ENCODE measurements at places on chromosomes 2 and 18.

DNA sequence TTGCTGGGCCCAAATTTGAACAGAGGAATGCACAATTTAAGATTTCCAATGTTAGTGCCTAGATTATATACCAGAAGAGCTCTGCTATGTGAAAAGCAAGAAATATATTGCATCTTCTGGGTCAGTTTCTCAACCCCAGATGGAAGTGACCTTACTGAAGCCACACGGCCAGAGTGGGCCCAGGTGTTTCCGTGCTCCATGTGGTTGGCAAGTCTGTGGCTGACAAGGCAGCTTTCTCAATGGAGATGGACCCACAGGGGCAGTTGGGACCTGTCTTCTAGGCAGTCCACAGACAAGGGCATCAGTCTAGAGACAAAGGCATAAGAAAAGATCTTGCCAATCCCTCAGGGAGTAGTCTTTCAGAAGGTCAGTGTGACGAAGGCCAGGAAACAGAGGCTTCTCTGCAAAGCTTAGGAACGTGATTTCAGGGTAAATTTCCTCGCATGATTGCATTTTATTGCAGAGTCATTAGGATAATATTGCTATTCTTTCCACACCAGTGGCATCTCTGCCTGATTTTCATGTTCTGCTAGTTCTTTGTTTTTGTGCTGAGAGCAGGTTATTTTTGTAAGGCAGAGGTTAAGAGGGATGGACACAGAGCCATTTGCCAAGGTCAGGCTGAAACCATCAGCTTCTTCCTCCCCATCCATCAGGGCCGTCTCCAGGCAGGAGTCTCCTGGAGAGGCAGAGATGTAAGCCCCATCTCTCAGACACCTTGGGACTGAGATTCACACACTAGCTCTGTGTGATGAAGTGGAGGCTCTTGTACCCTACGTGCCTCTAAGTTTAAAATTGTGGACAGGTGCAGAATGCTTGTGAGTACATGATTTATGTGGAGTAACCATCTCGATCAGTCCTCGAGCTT is 202.1 kb downstream of the ANKRD30B start:
- no peak for DNase-seq

DNA sequence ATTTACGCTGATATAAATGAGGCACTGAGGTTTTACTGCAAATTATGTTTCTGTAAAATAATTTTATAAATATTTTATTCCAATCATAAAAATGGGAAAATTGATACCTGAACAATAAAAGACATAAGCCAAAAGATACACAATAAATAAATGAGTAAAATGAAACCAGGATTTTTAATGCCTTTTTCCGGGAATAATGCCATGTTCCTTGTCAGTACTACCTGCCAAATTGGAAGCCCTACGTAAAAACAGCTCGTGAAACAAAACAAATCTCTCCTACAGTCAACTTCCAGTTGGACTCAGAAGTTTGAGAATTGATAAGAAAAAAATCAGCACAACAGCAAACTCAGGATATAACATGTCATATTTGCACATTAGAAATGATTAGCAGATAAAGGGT is 18.0 kb downstream of the GALNT3 start:
- DNase-seq, result no peak

- no peak for DNase-seq
These were observed 147.5 kb upstream of the SLC39A10 start for GRCh38 chr2:195509551-195509950.

- DNase-seq, result no peak
These were observed 125.9 kb upstream of the NABP1 start for GRCh38 chr2:191552066-191552465.

GRCh38 chr2:209577376-209578357 is 153.8 kb downstream of the MAP2 start:
- DNase-seq, result no peak

DNA sequence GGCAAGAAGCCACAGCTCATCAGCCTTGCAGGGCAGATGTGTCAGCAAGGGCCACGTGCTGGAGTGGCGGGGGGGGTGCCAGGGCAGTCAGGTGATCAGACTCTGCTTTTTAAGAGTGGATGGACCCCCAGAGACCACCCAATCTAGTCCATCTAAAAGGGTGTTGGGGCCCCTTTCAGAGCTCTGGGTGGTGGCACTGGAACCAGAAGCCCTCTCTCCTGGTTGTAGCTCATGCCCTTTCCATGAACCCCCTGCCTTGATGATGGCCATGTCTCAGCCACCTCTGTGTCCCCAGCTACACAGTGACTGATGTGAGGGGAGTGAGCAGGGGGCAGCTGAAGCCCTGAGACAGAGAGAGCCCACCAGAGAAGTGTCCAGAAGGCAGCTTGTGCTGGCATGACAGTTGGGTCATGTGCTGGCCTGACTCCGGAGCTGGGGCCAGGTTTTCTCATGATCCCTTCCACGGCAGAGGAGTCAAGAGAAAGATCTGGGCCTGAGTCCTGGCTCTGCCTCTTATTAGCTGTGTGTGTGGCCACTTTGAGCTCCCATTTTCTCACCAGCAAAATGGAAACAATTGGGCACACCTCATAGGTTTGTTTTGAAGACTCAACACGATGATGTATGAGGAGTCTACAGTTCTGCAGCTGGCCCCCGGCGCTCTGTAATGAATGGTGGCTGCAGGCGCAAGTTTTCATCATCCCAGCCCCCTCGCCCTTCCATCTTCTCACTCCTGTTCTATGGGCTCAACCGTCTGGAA is 195.7 kb downstream of the ZFP36L2 start:
- no peak for DNase-seq

GRCh38 chr2:59383473-59383872 is 1142.3 kb upstream of the FANCL start:
- DNase-seq, result no peak

DNA sequence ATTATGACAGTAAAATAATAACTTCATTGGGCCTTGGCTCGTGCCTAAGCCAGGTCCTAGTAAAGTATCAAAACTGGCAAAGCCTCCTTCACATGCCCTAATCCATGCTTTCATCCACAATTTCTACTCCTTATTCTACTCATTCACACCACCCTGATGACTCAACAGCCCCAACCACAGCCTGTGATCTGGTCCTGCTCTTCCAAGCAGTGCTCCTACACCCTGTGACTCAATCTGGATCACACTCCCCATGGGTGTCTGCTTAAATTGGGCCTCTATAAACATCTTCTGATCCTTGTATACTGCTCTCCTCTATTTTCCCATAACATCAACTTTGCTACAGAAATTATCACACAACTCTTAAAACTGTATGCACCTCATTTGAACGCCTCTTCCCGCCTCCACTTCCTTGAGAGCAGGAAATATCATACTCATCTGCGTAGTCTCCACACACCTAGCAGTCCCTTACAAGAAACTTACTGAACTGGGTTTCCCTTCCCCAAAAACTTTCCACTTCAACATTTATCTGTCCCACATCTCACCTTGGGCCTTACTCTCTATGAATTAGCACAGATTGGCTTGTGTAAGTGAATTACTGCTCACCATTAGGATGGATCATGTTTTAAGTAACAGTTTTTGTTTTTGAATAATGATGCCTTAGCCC is 15.9 kb downstream of the GTF3C3 start:
- peak; percentile 16 for DNase-seq

DNA sequence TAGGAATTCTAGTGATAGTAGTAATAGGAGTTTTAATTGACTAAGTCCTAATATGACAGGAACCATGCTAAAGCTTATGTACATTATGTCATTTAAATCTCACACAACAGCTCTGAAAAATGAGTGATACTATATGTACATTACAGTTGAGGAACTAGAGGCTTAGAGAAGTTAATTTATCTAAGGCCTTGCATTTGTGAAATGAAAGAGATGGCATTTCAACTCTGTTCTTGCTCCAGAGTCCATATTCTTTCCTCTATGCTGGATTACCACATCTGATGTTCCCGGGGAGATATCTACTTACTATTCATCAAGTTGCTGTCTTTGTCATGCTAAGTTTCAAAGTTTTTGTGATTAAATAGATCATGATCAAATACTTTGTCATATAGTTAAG is 5.7 kb downstream of the AGPS start:
- no peak for DNase-seq

DNA sequence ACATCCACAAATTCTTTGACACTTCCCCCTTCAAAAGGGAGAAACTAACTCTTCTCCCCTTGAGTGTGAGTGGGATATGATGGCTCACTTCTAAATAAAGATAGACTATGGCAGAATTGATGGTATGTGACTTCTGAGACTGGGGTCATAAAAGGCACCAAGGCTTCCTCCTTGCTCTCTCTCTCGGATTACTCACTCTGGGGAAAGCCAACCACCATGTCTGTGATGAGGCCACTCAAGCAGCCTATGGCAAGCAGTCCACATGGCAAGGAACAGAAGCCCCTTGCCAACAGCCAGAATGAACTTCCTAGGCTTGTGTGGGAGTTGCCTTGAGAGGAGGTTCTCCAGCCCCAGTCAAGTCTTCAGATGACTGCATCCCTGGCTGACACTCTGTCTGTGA is 43.6 kb downstream of the KIAA2012 start:
- DNase-seq, result no peak

DNA sequence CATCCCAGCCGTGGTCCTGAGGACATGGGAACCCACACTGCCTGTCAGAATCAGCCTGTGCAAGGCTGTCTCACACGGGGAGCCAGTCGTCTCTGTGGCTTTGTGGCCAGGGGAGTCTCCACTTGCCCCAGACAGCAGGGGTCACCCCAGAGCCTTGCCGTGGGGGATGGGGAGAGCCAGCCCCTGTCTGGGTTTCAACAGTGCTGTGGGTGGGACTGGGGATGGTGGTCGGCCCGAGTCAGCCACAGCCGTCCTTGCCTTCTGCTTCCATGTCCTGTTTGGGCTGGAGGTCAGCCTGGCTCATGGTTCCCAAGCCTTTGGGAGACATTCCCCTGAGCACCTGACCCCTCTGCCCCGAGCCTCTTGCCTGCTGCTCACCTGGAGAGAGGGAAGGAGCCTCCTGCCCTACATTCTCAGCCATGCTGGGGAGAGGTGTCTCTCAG is 19.6 kb downstream of the GPR35 start:
- DNase-seq, result no peak

DNA sequence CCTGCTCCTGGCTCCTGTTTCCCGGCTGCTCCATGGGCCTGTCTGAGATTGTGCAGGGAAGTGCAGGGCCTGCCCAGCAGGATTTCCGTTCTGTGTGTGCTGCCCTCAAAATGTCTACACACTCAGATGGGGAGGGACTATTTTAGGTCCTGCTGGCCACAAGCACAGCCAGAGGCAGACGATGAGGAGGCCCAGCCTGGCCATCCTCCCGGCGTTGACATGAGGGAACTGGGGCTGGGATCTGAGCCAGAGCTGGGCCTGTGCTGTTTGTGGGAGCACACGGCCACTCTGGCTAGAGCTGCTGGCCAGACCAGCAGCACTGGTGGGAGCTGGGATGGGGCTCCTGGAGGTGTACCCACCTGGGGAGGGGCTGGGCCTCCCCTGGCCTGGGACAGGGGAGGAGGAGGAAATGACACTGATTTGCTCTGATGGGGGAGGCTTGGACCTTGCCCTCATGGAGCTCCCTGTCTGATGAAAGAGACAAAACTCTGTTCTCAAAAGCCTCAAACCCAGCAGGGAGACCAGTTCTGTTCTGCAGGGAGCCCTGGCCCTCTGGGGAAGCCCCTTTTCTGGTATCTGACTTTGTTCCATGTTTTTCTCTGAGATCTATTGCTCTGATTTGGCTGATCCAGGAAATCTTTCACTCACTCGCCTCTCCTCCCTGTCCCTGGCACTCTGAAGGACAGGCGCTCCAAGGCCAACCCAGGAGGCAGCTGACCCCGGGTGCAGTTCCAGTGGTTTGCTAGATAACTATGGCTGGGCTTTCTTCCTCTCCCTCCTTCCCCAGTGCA is 161.8 kb downstream of the DYSF start:
- DNase-seq, result no peak

DNA sequence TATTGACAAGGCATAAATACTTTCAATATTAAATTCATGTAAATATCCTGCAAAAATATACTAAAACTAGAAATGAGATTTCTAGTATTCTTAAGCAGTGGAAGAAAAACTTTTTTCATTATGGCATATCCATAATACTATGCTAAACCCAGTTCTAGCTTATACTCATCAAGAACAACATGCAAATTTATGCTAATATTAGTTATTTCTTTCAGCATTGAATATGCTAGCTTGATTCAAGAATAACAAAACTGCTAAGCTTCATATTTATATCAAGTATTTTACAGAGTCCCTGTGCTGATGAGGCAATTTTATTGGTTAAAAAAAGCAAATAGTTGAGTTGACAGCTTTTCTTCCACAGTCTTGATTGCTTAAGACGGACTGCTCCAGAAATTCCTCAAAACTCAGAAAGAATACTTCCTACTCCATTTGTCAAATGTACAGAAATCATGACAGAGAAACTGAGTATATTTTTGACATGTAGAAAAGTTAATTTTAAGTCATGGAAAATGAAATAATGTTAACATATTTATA is 105.0 kb downstream of the PIGN start:
- no peak for DNase-seq

DNA sequence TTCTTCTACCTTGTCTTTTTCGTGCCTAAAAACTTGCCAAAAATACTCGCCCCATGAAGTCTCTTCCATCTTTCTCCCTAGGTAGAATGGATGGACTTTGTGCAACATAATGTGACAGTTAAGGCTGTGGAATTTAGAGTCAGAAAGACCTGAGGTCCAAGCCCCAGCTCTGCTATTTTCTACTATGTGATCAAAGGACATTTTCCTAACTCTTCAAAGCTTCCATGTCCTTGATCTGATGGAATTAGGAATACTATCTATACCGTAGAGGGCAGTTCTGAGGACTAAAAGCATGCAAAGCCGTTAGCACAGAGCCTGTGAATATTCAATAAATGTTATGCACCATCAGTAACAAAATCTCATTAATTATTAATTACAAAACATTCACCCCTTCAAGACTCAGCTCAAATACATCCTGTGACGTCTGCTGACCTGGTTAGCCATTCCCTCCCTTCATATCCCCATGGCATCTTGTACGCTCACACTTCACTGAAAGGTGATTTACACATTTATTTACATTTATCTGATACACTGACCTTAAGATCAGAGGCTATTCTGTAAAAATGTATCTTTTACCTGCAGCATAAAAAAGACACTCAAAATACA is 15.1 kb downstream of the IWS1 start:
- no peak for DNase-seq

DNA sequence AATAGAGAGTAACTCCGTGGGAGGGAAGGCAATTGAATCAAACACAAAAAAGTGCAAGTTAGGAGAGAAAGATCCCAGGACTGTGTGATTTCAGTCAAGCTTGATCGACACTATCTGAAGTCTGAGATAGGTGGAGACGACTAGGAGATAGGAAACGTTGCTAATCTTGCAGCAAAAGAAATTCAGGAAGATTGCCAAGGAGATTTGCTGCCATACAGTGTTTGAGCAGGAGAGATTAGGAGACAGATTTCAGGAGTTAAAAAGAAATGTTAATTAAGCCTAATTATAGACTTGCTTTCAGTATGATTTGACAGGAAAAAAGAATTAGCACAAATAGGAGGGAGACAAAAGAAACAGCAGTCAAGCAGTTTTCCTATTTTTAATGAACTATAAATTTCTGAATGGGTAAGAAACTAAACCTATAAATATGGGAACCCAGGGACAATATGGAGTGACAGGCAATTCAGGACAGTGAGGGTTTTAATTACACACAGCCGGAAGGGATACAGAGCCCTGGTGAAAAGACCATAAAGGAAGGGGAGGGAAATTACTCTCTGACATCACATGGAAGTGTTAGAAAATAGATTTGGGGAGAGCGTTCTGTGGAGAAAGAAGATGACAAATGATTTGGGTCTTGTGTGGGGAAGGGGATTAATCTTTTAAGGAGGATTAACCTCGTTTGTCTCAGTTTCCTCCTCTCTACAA is 72.6 kb downstream of the SUCLG1 start:
- no peak for DNase-seq

Measured in GM12864 (cell line).